ENCODE measurements at places on chromosomes 4 and X.

GRCh38 chr4:184955636-184956035 lies 62.7 kb upstream of the HELT start:
- DNase-seq: no peak

GRCh38 chr4:7255488-7255881 lies 63.1 kb downstream of the SORCS2 start:
- peak; percentile 78 for DNase-seq

GRCh38 chr4:30720021-30720660 lies at the start of gene PCDH7:
Gene PCDH7, plus strand, starts transcription at chr4:30720369. Its CDS starts 1,054 bp downstream, at chr4:30721423.
- peak; percentile 89 for DNase-seq

- DNase-seq: no peak
These were observed 150.4 kb downstream of the MAGEC1 start for GRCh38 chrX:142054094-142054493.

GRCh38 chr4:106507440-106507839 lies 138.9 kb upstream of the GIMD1 start:
- no peak for DNase-seq

DNA sequence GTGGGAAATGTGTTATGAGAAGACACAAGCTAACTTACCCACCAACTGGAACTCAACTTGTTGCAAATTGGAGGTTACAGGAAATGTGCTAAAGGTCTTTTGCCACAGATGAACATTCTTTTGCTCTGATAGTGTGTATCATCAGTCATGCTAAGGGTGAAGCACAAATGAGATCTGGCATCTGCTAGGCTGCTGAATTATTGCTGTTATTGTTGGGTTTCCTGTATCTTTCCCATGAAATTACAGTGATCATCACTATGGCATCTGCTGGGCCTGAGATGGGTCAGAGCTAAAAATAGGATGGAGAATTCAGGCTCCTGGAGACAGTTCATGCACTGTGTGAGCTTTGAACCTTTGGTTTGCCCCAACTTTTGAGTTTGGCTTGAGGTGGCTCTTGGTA lies 124.5 kb downstream of the NPNT start:
- no peak for DNase-seq

DNA sequence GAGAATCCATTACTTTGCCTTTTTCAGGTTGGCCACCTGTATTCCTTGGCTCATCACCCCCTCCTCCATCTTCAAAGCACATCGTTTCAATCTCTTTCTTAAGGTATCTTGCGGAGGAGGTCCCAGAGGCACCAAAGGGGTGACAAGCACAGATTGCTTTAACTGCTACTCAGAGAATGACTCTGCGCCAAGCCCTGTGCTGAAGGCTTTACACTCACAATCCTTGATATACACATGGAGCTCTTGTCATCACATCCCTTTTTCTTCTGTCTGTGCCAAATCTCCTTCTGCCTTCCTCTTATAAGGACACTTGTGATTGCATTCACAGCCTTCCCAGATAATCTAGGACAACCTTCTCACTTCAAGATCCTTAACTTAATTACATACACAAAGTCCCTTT lies 134.7 kb upstream of the MAMLD1 start:
- no peak for DNase-seq

DNA sequence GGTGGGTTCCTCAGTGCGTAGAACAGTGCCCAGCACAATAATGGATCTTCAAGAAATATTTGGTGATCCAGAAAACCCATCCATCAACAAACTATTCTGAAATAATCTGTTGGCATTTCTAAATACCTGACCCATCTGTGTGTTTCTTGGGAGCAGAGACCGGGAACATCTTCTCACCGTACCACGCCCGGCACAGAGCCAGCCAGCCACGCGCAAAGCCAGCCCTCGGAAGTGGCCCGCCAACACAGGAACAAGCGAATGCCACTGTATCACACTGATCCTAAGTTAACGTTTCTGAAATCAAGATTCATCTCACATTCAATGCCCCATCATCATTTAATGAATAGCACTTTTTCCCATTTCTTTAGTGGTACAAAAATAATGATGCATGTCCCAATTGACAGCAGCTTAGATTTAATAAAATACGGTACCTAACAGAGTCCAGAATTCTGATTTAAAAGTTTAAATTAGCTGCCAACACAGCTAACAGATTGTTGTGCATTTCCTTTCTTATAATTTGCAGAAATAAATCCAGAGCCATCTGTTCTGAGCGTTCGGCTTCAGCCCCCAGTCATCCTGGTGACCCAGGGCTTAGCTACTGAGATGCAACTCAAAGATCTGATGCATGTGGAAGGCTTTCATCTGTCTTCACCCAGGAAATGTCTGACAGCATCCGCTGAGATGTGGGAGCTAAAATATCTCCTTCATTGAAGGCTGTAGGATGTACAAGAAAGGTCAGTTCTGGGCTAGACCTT lies 44.2 kb downstream of the JAKMIP1 start:
- no peak for DNase-seq
